ENCODE measurements at places on chromosomes 13 and 19.

GRCh38 chr13:64758521-64759244 lies 2471.5 kb downstream of the PCDH9 start:
- DNase-seq: no peak

DNA sequence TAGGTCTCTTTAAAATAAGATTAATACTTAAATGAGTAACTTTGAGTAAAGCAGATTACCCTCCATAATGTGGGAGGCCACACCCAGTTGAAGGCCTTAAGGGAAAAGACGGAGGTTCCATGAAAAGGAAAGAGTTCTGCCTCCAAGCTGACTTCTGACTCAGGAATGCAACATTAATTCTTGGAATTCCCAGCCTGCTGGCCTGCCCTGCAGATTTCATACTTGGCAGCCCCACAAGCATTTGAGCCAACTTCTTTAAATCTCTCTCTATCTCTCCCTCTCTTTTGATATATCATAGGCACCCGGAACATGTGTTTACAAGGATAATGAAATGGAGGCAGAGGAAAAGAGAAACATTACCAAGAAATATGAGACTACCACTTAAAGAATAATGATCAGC lies 902.3 kb upstream of the MIR17HG start:
- no peak for DNase-seq

DNA sequence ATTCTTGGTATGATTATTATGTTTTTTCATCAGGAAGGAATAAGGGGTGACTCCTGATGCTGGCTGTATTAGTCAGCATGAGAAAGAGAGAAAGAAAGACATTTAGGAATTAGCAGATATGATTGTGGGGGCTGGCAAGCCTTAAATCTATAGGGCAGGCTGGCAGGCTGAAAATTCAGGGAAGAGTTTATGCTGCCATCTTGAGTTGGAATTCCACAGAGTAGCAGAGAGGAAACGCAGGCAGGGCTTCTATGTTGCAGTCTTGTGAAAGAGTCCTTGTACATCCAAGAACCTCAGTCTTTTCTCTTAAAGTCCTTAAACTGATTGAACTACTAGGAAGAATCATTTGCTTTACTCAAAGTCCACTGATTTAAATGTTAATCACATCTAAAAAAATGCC lies 262.7 kb upstream of the SLC10A2 start:
- no peak for DNase-seq

DNA sequence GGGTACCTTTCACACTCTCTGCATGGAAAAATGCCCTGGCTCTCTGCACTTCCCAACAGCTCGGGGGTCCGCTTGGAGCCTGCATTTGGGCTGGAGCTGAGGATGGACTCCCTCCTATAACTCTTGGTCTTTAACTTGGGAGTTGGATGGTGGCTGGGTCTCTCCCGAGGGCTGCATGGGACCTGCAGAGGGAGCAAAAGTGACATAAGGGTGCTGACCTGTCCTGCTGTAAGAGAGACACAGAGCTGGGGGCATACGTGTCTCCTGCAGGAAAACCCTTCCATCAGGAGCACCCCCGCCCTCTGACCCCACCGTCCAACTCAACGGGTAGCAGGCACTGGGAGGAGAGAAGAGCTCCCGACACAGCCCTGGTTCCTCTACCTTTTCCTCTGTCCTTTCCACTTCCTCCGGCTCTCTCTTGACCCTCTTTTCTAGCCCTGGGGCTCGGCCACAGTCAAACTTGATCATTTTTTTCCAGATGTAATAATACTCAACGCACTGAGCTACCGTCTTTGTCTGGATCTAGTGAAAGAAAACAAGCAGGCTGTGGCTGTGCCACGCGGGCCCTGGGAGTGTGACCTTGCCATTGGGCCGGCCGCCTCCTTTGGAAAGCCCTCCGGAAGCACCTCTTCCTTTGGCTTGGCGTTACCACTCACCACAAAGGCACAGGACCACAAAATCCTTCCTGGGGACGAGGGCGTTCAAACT lies 6.8 kb upstream of the NAPA start:
- no peak for DNase-seq

DNA sequence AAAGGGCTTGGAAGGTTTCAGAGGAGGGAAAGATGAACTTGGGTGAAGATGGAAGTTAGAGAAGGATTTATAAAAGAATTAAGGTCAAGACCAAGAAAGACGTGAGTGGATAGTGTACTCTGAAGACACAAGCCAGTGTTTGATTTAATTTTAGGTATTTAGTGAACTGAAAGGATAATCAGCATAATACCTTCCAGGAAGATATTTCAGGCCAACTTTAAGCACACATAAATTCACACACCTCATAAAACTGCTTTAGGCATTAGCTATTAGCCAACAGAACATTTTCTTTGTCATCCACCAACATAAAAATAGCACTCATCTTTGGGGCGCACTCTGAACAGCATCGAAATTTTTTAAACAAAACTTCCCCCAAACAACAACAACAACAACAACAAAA lies 71.7 kb upstream of the CSNK1A1L start:
- no peak for DNase-seq

DNA sequence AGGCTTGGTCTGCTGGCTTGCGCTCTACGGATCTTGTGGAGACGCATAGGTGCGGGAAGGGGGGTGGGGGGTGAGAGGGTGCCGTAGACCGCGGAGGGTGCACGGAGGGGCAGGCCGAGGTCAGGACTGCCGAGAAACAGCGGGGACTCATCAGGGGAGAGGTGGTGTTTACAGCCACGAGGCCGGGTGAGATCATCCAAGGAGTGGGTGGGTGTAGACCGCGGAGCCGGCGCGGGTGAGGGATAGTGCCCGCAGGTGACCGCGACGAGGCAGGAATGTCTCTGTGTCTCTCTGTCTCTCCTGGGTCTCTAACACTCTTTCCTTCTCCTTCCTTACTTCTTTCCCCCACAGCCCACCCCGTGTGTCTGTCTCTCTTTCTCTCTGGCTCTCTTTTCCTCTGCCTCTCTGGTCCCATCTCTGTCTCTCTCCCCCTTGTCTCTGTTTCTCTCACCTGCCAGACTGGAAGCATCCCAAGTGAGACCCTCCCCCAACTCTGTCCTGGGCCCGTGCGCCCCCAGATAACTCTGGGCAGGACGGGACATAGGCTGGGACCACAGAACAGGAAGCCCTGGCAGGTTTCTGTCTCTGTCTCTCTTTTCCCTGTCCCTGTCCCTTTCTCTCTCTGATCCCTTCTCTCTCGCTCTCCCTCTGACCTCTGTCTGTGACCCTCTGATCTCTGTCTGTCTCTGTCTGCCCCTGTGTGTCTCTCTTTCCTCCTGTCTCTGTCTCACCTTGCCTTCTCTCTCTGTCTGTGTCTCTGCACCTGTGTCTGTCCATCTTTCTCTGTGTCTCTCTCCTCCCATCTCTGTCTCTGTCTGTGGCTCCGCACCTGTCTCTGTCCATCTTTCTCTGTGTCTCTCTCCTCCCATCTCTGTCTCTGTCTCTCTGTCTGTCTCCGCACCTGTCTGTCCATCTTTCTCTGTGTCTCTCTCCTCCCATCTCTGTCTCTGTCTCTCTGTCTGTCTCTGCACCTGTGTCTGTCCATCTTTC lies 1.8 kb upstream of the KLK4 start:
- no peak for DNase-seq
